ENCODE measurements at places on chromosomes 6 and 20.

GRCh38 chr6:22247916-22248482 lies 48.8 kb downstream of the PRL start:
- DNase-seq = no peak

GRCh38 chr6:166473886-166474571 lies 91.3 kb upstream of the MPC1 start:
- DNase-seq = no peak

GRCh38 chr20:10572853-10573252 lies 100.9 kb downstream of the JAG1 start:
- DNase-seq = no peak

- no peak for DNase-seq
These were observed 223.9 kb downstream of the TSHZ2 start for GRCh38 chr20:53195876-53196610.

DNA sequence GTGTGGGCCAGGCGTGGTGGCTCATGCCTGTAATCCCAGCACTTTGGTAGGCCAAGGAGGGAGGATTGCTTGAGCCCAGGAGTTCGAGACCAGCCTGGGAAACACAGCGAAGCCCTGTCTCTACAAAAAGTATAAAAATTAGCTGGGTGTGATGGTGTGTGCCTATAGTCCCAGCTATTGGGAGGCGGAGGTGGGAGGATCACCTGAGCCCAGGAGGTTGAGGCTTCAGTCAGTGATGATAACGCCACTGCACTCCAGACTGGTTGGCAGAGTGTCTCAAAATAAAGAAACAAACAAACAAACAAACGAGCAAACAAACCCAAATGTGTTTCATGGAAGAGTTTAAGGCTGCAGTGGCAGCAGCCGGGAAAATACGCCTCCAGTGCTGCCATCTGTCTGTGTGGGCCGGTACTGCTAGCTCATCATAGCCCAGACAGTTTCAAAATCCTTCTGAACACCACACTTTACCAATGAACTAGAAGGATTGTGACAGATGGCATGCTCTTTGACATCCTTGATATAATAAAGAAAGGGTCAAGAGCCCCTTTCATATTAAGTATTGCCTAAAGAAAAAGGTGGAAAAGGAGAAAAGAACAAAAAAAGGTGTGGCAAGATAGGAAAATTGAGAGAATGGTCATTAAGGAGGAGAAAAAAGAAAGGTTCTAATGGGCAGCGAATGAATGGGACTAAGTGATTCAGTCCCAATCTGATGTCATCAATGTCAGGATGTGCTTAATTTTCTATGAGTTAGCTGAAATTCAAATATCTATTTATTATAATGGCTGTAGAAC lies 298.6 kb downstream of the SYNE1 start:
- DNase-seq = no peak

DNA sequence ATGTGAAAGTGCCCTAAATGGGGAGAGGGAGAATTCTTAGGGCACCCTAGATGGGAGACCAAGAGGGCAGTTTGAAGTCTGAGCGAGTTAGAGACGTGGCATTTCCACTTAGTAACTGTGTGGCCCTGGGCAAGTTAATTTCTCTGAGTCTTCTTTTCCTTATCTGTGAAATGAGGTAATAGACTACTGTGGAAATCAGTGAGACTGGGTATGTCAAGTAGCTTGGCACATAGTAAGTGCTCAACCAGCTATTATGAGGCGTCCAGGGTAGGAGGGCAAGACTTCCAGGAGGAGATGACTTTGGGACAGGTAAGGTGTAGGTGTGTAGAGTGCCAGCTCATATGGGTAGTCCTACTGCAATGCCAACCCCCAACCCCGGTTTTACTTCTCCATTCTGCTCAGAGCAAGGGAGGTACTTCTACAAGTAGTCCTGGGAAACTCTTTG lies 770 bp downstream of the KIF3B start:
- no peak for DNase-seq

Measured in epithelial cell of prostate (primary cell).